ENCODE measurements at places on chromosomes 12 and 14.

DNA sequence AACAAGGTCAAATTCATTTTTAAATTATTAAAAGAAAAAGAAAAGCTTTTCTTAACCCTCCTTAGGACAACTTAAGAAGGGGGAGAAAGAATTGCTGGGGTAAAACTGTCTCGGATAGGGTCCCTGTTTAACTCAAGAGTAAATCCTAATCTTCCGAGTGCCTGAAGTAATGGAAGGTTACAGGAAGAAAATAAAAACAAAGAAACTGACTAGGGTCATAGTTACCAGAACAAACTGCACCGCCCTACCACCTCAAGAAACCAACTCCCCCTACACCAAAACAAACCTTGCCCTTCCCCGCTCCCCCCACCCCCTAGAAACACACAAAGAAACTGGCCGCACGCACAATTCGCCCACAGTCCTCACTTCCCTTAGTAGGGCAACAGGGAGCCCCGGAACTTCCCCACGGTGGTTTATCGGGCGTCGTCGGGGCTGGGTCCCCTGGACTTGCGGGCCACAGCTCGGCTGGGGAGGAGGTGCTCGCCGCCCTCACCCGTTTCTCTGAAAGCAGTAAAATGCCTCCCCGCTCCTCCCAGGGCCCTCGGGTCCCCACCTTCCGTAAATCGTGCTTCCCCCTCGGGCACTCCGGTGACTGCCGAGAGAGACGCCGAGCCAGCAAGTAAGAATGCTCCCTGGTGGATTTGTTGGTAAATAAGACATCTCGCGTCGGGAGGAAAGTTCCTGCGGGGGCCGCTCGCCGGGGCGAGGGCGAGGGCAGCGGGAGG lies 2.4 kb downstream of the SINHCAF start:
- no peak for DNase-seq

- DNase-seq: no peak
These were observed 151.9 kb downstream of the GXYLT1 start for GRCh38 chr12:41992692-41993215.

- no peak for DNase-seq
These were observed 61.4 kb upstream of the ELK3 start for GRCh38 chr12:96132819-96133218.

- no peak for DNase-seq
These were observed 45.6 kb downstream of the SFSWAP start for GRCh38 chr12:131756441-131756840.

- DNase-seq: no peak
These were observed 941.9 kb downstream of the NRXN3 start for GRCh38 chr14:79111987-79112501.

GRCh38 chr12:118025168-118025567 lies 8.7 kb downstream of the RFC5 start:
- no peak for DNase-seq

GRCh38 chr14:63960926-63961567 lies 108.2 kb downstream of the SYNE2 start:
- DNase-seq: no peak

DNA sequence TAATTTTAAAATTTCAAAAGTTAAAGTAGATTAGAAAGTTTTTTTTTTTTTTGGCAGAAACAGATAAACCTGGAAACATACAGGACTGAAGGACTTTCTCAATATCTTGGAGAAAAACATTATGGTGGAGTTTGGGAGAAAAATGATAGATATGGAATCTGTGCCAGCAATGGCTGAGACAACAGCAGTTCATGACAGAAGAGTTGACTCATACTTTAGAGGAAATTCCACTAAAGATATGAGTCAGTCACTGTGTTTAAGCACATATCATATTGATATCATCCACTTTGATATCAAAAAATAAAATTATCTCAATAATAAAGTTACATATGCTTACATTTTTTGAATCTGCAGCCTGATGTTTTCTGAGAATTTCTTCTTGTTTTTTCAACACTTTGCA lies 193.9 kb upstream of the OR4E1 start:
- no peak for DNase-seq

GRCh38 chr12:115437061-115437567 lies 753.1 kb upstream of the TBX3 start:
- DNase-seq: no peak

DNA sequence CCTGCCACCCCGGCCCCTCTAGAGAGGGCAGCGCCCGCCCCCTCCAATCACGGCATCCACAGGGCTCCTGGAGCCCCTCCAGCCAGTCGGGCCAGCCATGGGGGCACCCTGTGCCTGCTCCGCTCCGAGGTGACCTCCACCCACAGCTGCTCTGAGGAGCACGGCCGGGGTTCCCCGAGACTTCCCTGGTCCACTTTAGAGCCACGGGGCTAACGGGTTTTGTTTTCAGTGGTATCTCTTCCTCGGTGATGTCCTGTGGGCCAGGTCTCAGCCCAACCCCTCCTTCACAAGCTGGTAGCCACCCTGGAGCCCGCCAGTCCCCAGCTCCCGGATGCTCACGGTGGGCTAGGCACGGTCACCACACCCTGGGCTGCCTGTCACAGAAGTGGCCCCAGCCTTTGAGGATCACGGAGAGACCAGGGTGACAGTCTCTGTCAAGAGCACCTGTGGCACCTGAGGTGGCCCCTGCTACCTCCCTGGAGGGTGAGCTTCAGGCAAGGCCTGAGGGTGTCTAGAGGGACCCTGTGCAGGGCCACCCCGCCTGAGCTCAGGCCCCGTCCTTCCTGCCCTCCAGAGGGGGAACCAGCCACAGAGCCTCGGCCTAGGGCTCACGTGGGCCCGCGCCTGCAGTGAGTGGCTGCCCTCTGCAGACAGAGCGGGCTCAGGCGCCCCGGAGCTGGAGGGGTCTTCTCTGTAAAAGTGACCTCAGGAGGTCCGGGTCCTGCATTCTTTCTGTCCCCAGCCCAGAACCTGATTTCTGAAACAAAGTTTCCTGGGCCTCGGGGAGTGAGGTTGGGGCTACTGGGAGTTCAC lies 146.0 kb upstream of the C14orf180 start:
- no peak for DNase-seq

DNA sequence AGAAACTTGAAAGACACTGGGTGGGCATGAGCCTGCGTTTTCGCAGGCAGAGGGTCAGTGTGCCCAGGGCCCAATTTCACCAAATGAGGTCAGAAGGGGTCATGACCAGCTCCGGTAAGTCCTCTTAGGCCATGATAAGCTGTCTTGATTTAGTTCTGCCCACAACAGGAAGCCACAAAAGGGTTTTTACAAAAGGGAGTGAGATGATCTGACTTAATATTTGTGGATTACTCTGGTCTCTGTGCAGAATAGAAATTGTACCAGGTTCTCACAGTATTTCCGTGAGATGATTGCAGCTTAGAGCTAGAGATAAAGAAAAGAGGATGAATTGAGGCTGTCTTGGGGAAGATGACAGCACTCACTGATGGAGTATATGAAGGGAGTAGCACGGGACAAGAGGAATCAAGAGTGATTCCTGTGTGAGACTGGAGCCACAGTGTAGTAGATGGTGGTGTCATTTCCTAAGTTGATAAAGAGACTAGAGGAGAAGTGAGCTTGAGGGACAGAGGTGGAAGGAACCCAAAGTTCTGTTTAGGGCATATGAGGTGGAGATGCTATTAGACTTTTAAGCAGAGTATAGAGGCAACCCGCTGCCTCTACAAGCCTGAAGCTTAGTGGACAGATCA lies 288.3 kb upstream of the AMIGO2 start:
- no peak for DNase-seq

DNA sequence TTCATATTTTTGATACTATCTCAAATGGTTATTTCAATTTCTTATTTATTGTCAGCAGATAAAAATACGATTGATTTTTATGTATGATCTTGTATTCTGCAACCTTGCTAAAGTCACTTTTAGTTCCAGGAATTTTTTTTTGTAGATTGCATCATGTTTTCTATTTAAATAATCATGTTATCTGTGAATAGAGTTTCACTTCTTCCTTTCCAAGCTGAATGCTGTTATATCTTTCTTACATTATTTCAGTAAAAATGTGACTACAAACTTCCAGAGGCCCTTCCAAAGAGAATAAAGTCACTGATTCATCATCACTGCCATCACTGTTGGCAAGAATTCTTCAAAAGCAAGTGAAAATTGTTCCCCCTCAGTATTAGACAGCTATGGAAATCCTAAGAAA lies 104.7 kb upstream of the RAP1B start:
- DNase-seq: no peak

DNA sequence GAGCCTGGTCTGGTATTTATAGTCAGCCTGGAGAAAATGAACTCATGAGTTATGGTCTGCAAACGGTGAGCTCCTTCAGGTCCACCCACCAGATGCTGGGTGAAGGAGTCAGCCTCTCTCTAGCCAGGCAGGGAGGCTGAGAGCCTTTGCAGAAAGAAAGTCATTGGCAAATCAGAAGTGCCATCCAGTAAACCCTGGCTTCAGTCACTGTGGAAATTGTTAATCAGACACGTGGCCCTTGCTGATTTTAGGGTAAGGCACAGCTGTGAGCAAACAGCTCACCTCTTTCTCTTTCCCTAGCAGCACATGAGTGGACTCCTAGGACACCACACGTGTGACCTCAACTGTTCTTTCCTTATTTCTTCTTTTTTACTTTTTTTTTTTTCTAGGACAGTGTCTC lies 44.9 kb downstream of the CHST11 start:
- no peak for DNase-seq

DNA sequence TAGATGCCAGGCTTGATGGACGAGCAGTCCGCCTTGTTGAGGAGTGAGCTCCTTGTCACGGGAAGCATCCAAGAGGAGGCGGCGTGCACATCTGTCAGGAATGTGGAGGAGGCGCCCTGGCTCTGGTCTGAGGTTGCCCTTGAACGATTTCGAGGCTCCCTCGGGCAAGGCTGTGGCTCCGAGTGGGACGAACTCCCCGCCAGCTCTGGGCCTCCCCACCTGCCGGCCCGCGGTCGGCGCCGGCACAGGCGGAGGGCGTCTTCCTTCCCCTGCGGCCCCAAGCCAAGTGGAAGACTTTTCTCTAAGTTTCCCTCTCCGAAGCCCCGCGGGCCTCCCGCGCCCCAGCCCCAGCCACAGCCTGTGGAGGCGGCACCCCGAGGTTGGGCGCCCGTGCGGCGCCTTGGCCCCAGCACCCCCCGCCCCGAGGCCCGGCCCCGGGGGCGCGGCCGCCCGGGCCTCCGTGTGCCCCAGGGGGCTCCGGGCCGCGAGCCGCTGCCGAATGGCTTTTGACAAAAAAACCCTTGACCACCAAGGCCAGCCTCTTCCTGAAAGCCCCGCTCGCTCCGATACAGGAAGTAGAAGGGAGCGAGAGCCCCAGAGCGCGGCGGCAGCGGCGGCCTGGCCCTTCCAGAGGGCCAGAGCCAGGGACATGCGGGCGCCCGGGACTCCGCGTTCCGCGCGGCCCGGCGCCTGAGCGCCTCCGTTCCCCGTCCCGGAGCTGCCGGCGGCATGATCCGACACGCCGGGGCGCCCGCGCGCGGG lies at the start of gene RIN3:
TSS of gene RIN3 (plus strand) at position 578 of the 762 bp plus-strand sequence. CDS start at position 730, 152 bp downstream.
- DNase-seq: no peak

- DNase-seq: no peak
These were observed 704.3 kb upstream of the FLRT2 start for GRCh38 chr14:84825481-84826251.

DNA sequence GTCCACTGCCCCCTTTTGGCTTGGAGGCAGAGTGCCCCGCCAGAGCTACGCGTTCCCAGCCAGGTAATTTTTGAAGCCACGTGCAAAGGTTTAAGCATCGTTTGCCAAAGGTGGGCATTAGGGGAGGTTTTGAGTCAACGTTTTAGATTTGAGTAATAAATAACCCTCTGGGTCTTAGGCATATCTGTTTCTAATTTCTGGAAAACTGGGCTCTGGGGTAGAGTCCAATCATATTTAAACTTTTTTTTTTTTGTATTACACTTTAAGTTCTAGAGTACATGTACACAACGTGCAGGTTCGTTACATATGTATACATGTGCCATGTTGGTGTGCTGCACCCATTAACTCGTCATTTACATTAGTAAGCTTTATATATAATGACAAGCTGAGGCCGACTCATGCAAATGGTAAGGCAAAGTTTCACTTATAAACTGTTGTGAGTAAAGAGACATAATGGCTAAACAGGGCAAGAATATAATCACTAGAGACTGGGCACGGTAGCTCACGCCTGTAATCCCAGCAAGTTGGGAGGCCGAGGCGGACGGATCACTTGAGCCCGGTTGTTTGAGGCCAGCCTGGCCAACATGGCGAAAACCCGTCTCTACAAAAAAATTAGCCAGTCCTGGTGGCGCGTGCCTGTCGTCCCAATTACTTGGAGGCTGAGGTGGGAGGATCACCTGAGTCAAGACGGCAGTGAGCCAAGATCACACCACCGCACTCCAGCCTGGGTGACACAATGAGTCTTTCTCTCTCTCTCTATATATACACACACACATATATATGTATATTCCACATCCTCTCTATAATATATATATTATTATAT lies 491 bp upstream of the NR2C1 start:
- no peak for DNase-seq

DNA sequence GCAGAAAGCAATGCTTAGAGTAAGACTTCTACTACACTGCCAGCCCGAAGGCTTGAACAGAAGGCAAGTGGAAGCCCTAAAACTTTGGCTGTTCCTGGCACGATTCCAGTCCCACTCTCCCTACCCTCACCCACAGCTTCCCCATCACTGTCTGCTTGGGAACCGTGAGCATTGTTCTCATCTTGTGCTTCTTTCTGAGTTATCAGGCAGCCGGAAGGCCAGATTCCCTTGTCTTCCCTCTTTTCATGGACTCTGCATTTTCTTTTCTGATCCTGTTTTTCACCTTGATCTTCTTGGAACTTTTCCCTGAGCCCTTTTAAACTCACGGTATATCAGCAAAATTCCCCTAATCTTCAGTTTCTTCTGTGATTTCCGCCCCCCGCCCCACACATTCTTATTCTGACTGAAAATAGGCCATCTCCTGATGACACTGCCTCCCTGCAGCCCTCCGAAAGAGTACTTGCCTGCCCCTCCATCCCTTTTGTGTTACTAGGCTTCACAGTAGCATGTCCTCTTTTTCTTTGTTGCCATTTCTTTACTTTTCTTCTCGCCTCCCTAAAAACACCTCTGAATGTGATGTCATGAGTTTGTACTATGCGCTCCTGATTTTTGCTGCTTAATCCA lies 29.9 kb downstream of the RCOR1 start:
- DNase-seq: no peak

- DNase-seq: no peak
These were observed 11.2 kb upstream of the CDC42BPB start for GRCh38 chr14:103068351-103069073.

GRCh38 chr14:80188571-80188970 lies 22.7 kb downstream of the DIO2 start:
- DNase-seq: no peak

DNA sequence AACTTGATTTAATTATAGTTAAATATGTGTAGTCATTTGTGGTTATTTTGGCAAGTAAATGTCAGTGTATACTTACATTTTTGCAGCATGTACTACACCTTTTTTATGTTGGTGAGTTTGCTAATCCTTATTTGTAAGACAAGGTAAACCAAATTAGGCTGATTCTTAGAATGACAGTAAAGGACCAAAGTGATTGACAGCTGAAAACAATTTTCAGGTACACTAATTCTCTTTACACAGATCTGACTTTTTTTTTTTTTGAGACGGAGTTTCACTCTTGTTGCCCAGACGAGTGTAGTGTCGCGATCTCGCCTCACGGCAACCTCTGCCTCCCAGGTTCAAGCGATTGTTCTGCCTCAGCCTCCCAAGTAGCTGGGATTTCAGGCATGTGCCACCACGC lies 8.4 kb downstream of the SLC25A3 start:
- no peak for DNase-seq

All from spinal cord (tissue), 10 donors.